ENCODE measurements at places on chromosomes 5 and 9.
A peak's percentile ranks its signal among the peaks of the same experiment; 100 is the strongest.

DNA sequence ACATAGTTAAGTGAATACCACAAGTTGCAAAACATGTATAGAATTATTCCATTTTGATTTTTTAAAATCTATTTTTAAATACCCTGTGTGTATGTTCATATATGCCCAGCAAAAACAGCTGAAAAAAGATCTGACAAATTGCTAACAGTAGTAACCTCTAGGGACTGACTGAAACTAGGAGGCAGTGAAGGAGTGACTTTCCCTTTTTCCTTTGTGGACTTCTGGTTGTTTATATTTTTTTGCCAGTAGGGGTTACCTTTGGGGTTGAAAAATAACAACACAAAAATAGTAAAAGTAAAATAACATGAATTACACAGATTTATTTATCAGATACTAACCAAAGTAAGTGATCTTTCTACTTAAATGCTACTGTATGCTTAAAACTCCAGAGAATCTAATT, 2.9 kb downstream of the MEGF9 start:
- no peak for DNase-seq

GRCh38 chr5:158033724-158034123, 174.8 kb upstream of the CLINT1 start:
- DNase-seq = no peak

GRCh38 chr5:87997662-87998061, 271.0 kb downstream of the TMEM161B start:
- DNase-seq = no peak

DNA sequence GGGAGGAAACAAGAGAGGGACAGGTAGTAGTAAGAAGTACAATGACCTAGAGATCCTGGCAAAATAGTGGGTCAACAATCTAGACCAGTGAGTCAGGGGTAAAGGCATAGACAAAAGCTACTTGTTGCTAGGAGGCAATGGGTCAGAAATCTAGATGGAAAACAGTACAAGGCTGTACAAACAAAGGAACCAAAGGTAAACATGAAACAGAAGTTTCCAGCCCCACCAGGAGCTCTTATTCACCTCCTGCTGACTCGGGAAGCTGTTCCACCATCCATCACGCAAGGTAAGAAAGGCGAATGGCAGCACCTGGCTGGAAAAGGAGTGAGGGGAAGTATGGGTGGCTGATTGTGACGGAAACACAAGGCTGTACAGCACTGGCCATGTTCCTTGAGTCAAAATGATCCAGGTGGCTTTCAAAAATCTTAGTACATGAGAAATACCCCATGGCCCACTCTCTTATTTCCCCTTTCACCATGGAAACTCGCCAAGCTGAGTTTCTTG, 70.5 kb upstream of the RAI14 start:
- no peak for DNase-seq

GRCh38 chr5:119943148-119943547, 313.8 kb downstream of the FAM170A start:
- DNase-seq = no peak

DNA sequence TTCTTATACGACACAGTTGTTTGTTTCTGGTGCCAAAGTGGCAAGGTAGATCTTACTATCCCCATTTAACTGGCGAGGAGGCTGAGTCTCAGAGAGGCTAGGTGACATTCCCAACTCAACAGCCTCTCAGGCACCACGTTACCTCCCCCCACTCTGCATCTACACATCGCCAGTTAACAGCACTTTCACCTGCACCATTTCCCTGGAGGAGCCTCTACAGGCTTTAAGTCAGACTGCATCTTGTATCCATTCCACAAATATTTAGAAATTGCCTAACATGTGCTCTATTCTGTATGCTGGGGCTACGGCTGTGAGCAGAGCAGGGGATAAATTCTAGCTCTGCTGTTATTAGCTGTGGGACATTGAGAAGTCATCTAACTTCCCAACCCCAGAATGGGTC, 168.6 kb downstream of the INSYN2B start:
- DNase-seq = no peak

GRCh38 chr5:181235689-181236366, 7.9 kb downstream of the RACK1 start:
- no peak for DNase-seq

- no peak for DNase-seq
Observed at GRCh38 chr5:78541086-78541654, 107.4 kb downstream of the LHFPL2 start.

- DNase-seq = no peak
Observed at GRCh38 chr9:112380102-112380824, at the start of gene HSDL2. Gene HSDL2 (plus strand): TSS chr9:112380108. CDS start chr9:112380164, 56 bp downstream.

DNA sequence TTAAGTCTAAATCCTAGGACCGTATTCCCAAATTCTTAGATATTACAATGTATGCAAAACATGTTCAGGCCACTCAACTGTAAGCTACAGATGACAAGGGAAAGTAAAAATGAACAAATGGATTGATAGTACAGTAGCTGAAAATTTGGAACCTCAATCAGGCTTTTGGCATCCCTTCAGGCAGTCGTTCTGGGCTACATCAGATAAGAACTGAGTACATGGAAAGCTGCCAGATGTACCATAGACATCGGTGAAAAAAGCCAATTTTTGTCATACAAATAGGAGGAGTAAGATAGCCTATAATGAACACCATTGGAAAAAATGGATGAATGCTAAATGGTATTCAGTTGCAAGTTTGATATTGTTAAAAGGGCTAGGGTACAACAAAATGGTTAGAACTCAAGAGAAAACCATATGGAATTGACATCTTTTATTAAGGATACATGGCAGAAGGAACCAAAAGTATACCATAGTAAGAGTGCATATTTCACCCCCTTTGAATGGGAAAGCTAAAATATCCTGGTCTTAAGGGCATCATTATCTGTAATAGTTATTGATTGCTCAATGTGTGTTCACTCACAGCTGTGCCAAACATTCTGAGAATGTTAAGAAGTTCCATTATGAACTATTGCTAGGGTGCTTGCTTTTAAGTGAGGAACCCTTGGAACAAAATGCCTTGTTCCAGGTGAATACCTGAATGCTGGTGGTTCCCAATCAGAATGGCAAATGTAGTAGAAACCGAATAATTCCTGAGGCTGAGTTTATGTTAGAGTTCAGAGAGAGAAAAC, 86.4 kb downstream of the NR3C1 start:
- no peak for DNase-seq

DNA sequence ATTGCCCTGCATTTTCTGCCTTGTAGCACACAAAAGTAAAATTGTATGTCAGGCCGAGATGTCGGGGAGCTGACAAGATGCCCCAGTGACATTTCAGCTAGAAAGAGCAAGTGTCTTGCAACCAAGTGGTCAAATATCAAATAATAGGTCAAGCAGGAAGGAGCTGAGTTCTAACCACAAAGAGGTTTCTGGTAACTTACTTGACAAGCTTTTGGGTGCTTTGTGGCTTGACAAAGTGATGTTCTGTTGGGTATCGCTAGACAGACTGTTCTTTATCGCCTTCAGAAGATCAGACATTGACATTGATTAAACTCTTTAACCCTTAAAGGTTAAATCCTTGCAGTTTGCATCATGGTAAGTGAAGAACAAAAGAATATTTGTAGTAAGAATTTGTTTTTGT, 419.9 kb downstream of the CCDC171 start:
- DNase-seq = no peak

GRCh38 chr9:114098021-114098935, 814 bp downstream of the KIF12 start:
- no peak for DNase-seq

- DNase-seq = no peak
Observed at GRCh38 chr9:88776717-88777497, 214.4 kb upstream of the S1PR3 start.

GRCh38 chr5:95181644-95182043, 103.2 kb downstream of the MCTP1 start:
- no peak for DNase-seq

DNA sequence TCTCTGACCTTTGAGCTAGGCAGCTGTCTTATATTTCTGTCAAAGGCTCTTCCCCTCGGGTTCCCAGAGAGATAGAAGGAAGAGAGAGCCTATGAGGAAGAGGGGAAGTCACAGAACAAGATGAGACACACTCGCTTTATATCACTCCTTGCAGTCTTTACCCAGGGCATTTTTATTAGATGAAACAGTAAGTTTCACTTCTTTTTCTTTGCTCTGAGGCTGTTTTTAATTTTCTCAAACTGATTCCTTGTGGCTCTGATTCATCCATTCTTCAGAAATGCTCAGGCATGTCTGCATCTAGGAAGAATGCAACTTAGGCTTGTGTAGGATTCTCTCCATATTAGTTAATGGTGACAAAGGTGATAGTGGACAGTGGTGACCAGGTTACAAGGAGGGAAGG, 132.9 kb upstream of the CHD1 start:
- DNase-seq = no peak

- DNase-seq = no peak
Observed at GRCh38 chr9:36941441-36941840, 92.6 kb downstream of the PAX5 start.

DNA sequence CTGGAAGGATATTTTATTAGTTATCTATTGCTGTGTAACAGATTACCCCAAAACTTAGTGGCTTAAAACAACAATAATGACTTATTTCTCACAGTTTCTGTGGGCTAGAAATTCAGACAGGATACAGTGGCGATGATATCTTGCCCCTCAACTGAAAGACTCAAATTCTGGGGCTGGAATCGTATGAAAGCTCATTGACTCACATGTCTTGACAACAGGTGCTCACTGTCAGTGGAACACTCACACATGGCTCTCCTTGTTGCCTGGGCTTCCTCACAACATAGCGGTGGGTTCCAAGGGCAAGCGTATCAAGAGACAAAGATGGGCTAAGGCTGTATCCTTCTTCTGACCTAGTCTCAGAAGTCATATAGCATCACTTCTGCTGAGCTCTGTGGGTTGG, 3.7 kb upstream of the GNPDA1 start:
- DNase-seq = peak; percentile 65
